ENCODE measurements at places on chromosomes 5 and 9. TPM values are rescaled to one million over a fixed set of nuclear protein-coding genes. Genes with fewer than 3 reads are reported as not detected.

FAM151B gene
- 2.5 TPM for total RNA-seq

MSANTD3 gene
- 23.8 TPM for total RNA-seq

DNA sequence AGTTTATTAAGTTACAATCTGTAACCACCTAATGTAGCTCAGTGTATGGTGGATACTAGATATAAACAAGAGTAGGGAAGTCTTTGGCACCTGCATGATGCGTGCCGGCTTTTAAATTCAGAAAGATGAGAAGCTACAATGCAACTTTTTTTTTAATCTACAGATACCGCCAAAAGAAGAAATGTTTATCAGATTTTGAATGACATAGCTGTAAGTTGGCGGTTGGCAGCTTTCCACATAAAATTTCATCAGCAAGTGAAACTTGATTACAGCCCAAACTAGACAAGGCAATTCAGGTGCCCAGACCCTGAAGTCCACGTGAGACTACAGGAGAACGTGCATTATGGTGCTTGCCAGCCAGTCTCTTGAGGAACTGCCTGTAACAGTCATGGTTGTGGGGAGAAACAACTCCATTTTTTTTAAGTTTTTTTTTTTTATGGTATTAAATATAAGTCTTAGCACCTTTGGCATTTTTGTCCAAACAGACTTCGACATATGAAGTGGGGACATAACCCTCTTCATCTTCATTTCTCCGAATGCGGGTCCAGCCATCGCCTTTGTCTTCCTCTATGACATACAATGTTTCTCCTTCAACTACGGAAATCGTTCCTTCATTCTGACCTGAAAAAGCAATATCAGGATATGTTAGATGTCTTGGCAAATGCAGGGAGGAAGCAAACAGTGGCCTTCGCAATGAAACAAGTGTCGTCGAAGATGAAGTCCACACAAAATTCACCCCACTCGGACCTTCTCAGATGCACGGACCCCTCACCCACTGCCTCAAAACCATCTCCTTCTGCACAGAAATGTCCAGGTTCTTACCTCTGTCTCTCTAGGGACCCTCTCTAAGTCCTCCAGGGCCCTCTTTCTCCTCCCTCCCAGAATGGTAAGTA, 60.4 kb downstream of the USP20 start:
- no peaks in the 10 kb centered on the region for H3K27me3 ChIP-seq
- peaks cover 20% of the 10 kb centered on the region for H3K4me1 ChIP-seq
- no peak overlapping the region for H3K4me3 ChIP-seq
- H3K27ac ChIP-seq: no peak overlapping the region
- DNase-seq: no peak

DNA sequence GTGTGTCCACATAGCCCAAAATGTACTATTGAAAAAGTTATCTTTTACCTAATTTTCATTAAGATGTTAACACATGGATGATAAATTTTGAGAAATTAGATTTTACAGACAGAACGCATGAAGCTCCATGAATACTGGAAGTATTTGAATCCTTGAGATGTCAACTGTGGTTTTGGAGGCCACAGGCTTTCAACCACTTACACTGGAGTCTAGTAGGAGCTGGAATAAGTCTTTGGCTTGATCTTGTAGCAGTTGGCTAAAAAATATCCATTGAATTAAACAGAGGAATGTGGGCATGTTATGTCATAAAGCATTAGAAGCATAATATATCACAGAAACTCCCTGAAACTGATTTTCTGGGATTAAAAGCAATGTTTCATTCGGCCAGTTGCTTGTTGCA, 52.9 kb downstream of the CAMK4 start:
- no peaks in the 10 kb centered on the region for H3K27me3 ChIP-seq
- peaks cover 8% of the 10 kb centered on the region for H3K4me1 ChIP-seq
- no peak for DNase-seq
- H3K36me3 ChIP-seq: no peaks in the 10 kb centered on the region
- no peak overlapping the region for H3K4me3 ChIP-seq
- H3K27ac ChIP-seq: no peak overlapping the region

GRCh38 chr5:123882319-123882964, 370.5 kb downstream of the CSNK1G3 start:
- H3K27me3 ChIP-seq: no peaks in the 10 kb centered on the region
- no peak overlapping the region for H3K27ac ChIP-seq
- no peaks in the 10 kb centered on the region for H3K36me3 ChIP-seq
- no peak for DNase-seq
- peaks cover 24% of the 10 kb centered on the region for H3K4me1 ChIP-seq

DNA sequence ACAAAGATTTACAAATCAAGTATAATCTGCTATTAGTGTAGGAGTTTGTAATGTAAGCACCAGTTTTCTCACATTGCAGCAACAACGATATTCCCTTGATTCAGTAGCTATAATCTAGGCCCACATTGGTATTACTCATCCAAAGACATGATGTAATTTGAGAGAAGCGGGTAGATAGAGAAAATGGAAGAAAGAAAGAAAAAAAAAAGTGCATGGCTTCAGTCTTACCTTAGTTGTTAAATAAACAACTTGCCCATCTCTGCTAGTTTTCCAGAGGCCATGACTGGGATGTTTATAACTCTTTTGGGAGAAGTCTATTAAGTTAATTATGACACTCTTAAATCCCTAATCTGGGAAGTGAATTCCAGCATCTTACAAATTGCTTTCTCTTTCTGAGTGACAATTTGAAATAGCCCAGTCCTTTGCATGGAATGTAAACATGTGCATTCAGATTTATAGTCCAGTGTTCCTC, 2.8 kb downstream of the MELK start:
- H3K27me3 ChIP-seq: no peaks in the 10 kb centered on the region
- no peak overlapping the region for H3K4me3 ChIP-seq
- H3K4me1 ChIP-seq: no peaks in the 10 kb centered on the region
- H3K27ac ChIP-seq: no peak overlapping the region

GRCh38 chr9:133134388-133135145, 13.5 kb upstream of the RALGDS start:
- no peaks in the 10 kb centered on the region for H3K27me3 ChIP-seq
- H3K36me3 ChIP-seq: no peaks in the 10 kb centered on the region
- peak overlapping the region; percentile 97 for H3K27ac ChIP-seq
- no peak overlapping the region for H3K4me3 ChIP-seq

- H3K36me3 ChIP-seq: no peaks in the 10 kb centered on the region
- H3K4me1 ChIP-seq: no peaks in the 10 kb centered on the region
- no peak overlapping the region for H3K4me3 ChIP-seq
- DNase-seq: no peak
- H3K27ac ChIP-seq: no peak overlapping the region
- no peaks in the 10 kb centered on the region for H3K27me3 ChIP-seq
Measured at GRCh38 chr5:102627315-102627714, 127.8 kb upstream of the PAM start.

DNA sequence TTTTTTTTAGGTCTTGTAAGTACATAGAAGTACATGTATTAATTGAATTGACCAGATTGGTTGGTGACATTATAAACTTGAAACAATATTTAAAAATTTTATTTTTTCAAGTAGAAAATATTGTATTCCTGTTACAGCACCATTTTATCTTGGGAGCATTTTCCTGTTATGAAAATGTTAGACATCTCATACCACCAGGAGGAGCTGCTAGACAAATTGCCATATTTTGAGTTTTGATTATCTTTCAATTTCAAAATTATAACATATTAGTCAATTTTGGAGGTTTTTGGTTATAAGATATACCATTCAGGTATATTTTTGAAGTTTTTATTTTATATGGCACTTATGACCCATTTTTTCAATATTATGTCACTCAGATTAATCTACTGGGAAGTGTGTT, 84.4 kb downstream of the CNTLN start:
- no peak overlapping the region for H3K4me3 ChIP-seq
- no peaks in the 10 kb centered on the region for H3K36me3 ChIP-seq
- H3K27me3 ChIP-seq: no peaks in the 10 kb centered on the region
- no peak overlapping the region for H3K27ac ChIP-seq
- H3K4me1 ChIP-seq: no peaks in the 10 kb centered on the region
